ENCODE measurements at places on chromosomes 7 and 10.

- peak; percentile 59 for DNase-seq
Observed at GRCh38 chr7:137992550-137993394, 9.1 kb downstream of the CREB3L2 start.

DNA sequence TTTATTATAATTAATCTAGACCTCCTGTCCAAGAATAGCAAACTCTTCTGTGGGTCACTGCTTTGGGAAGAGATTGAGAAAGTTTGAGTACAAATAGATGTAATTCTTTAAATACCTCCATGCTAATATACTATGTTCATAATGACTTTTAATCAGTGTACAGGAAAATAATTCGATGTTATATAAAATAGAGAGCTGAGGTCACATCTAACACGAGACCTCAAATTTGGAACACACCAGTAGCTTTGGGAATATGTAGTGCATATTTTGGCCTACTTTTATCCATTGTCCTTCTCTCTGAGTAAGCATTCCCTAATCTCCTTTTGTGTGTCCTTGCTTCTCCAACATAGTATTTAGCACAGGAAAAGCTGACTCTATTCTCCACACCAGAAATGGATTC is 27.3 kb upstream of the CABCOCO1 start:
- no peak for DNase-seq

- no peak for DNase-seq
Observed at GRCh38 chr7:25402532-25402931, 174.2 kb upstream of the NPVF start.

DNA sequence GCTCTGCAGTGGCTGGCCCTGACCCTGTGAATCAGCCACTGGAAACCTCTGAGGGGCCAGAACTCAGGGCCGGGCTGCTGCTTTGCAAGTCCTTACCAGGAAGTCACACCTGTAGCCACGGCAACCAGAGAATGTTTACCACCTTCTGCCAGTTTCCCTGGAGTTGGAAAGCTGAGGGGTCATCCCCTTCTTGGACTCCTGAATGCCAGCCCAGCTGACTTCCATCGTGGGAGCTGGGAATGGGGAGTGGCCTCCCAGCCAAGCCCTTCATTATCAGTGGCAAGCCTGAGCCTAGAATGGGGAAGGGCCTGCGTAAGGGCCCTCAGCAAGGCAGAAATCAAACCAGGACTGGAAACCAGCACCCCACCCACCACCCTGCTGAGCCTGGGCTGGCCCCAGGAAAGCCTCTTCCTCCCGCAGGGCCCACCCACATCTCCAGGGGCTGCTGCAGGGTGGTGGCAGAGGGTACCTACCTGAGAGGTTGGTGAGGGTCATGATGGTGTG is 6.5 kb upstream of the CRHR2 start:
- no peak for DNase-seq

GRCh38 chr10:17984056-17984455 is 32.3 kb downstream of the SLC39A12 start:
- no peak for DNase-seq

GRCh38 chr10:12927896-12928295 is 73.6 kb downstream of the CCDC3 start:
- no peak for DNase-seq

GRCh38 chr10:133130602-133131001 is 29.4 kb upstream of the KNDC1 start:
- DNase-seq = no peak

- DNase-seq = no peak
Observed at GRCh38 chr10:124523901-124524300, 62.3 kb downstream of the LHPP start.
